ENCODE measurements at places on chromosomes 7 and 10.

- no peak for DNase-seq
Measured at GRCh38 chr10:22294694-22295093, 21.5 kb upstream of the COMMD3 start.

DNA sequence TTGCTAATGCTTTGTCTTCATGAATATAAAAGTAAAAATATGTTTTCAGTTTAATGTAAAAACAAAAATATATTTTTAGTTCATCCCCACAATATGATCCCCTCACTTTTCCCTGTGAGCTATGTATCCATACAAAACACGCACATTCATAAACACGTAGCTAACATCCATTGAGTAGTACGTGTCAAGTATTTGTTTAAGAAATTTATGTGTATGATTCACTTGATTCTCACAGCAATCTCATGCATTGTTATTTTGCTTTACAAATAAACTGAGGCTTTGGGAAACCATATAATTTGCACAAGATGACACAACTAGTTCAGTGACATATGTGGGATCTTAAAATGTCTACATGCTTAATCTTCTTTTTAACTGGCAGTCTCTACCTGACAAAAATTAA, 329.6 kb upstream of the SEMA3C start:
- no peak for DNase-seq

DNA sequence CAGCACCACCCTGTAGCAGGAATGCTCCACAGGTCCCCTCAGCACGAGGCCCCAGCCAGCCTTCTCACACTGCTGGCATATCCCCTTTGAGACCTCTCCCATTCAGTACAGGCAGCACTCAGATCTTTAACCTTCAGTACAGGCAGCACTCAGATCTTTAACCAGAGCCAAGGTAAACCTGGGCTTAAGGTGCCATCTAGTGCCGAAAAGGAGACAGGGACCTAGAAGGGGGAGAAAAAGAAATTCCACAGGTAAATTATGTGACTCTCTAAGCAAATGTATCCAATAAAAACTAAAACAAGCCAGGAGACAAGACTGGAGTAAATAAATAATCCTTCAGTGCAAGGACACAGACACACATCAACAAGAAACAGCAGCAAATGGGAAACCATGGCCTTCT, 358.6 kb downstream of the PTPRN2 start:
- peak; percentile 3 for DNase-seq

- peak; percentile 3 for DNase-seq
Measured at GRCh38 chr10:20059084-20059835, 243.0 kb downstream of the PLXDC2 start.

DNA sequence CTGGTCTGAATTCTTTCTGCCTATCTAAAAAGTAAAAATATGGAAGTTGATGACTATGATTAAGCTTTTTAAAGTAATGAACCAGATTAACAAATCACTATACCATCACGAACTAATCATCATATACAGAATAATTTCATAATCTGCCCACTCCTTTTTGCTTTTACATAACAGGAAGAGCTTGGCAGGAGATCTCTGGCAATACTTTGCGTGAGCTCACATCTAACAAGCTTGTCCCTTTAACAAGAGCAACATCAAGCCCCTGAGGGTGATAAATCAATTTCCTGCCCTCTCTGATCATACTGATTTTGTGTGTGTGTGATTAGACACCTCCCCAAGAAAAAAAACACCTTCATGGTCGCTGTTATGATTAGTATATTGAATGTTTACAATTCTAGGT, 143.5 kb upstream of the ASAH2 start:
- peak; percentile 43 for DNase-seq

DNA sequence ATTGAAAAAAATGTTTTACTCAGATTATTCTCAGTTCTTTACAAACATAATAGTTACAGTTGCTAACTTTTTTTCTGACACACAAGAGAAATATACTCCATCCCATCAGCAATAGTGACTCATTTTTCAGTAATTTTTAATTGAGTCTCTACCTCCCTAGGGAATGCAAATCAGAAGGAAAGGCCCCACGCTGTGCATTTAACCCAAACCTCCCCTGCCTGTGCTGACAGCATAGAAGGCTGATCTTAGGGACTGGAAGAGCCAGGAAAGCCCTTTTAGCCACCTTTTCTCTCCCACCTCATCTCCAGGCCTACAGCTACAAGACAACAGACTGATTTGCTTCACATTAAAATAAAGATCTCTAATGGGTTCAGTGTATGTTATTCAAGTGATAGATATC, 24.7 kb upstream of the PIK3CG start:
- no peak for DNase-seq

GRCh38 chr10:31030260-31030659, 1.4 kb downstream of the ZNF438 start:
- no peak for DNase-seq

DNA sequence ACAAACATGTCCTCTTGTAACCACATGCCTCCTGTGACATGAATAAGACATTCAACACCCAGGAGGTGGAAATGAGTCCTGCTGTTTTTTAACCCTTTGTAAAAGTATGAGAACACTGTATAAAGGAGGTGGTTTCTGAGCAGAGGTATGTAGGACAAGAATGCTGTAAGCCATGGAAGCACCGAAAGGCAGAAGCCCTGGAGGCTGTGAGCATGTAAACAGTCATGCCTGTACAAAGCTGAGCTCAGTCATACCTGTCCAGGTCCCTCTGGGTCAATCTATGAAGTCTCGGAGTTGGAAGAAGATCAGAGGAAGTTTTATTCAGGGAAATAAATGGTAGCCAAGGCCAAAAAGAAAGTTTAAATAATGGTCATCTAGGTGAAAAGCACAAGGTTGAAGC, 34.7 kb upstream of the XPNPEP1 start:
- no peak for DNase-seq

GRCh38 chr10:100072514-100072913, 9.2 kb downstream of the CPN1 start:
- DNase-seq: no peak

DNA sequence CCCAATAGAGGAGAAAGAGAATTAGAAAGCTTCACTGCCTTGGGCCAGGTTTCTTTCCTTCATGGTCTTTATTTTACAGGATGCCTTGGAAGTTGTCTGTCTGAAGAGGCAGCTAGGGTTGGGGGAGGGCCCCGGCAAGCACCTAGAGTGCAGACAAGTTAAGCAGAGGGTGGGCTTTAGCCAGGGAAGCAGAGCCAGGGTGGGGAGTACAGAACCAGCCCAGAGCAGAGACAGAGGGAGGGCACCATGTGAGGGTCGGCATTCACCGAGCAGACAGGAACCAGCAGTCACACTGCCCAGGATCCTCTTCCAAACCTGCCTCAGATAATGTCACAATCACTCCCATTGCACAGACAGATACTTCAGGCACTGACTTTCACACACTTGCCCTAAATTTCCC, 75.9 kb downstream of the ADARB2 start:
- DNase-seq: no peak

DNA sequence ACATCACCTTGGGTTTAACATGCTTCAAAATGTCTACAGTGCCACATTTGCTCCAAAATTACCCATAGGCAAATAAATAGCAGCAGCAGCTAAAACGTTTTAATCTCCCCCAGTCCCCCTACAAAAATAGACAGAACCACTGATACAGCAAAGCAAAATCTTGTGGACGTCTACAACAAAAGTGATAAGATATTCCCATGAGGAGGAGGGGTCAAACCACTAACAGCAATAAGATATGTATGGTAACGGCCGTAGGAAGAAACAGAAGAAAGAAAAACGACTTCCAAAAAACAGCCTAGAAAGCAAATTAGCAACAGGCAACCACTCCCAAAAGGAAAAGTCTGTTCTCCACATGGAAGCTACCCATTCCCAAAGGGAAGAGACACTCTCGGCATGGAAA, 34.5 kb upstream of the ST8SIA6 start:
- peak; percentile 76 for DNase-seq

DNA sequence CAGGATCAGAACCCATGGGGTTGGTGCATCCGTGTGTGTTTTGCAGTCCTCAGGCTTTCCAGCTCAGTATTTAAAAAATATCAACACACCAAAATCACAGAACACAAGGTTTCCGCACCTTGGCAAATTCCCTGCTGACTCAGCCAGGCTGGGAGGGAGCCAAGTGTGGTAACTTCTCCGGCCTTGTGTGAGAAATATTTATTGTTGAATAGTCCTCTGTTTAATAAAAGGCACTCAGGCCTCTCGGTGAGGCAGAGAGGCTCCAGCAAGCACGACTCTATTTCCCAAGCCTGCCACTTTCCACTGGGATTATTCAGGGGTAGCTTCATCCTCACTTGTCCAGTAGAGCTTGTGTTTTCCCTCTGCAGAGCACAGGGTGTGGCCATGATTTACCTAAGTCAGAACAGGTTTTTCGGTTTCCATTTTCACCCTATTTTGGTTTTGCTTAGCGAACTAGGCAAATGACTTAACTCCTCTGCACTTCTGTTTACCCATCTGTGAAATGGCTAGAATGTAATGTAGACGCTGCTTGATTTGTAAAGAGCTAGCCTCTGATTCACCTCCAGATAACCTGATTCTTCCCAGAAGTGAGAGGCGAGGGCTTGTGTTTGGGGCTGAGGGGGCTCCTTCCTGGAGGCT, 13.0 kb upstream of the CHST15 start:
- peak; percentile 28 for DNase-seq

DNA sequence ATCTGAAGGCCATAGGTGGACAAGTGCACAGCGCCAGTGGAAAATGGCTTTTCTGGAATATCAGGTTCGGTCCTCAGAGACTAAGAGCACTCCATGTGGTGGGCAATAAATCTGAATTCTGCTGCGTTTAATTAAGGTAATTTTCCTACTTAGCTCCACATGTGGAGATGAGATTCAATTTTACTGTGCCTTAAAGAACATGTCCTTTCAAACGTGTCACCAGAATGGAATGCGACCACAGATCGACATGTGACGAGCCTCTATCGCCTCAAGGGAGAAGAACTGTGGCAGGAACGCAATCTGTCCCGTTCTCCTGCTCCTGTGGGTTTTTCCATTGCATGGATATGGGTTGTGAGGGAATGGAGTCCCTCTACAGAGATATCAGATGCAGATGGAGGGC, 205.3 kb upstream of the ZNF32 start:
- no peak for DNase-seq

DNA sequence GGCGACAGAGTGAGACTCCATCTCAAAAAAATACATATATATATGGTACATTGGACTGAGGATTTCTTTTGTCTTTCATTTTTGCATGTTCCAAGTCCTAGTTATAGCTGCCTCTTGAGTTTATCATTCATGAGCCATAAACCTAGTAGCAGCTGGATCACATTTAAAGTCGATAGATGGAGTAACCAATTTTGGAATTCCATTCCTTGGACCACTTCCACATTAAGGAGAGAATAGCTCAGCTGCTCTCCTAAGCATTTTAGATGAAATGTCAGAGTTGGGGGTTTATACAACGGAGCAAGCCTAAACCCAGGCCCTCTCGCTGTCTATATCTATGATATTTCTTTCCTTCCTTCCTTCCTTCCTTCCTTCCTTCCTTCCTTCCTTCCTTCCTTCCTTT, 141.2 kb downstream of the LYZL1 start:
- peak; percentile 13 for DNase-seq

DNA sequence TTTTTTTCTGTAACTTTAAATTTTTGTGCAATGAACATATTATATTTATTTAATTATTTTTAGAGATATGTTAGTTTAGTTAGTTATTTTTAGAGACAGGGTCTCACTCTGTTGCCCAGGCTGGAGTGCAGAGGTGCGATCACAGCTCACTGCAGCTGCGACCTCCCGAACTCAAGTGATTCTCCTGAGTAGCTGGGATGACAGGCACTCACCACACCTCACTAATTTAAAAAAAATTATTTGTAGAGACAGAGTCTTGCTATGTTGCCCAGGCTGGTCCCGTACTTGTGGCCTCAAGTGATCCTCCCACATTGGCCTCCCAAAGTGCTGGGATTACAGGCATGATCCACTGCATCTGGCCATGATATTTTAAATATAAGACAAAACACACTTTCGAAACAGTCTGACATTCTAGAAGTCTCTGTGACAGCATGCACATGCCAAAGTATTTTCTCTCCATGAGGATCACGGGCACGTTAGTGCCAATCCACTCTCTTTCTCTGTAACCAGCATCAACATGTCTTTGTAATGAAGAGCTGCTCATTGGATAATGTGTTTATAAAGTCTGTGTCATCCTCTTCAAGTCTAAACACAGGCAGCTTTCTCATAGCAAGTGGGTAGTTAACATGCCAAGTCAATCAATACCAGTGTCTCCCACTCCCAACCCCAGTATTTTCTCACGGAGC, 137.4 kb downstream of the GLI3 start:
- DNase-seq: no peak
